Muscle of leg (tissue), 16 donors: ENCODE measurements at places on chromosomes 2 and 18. TPM values are rescaled to one million over a fixed set of nuclear protein-coding genes. Genes with fewer than 3 reads are reported as not detected.

The NEU4 gene
- total RNA-seq, result 6.7 TPM

The ARL4C gene
- total RNA-seq, result 1.8 TPM

The MAPRE3 gene
- total RNA-seq, result 7.8 TPM

The STARD6 gene
- 0.18 TPM for total RNA-seq

The NOSTRIN gene
- total RNA-seq, result 9.2 TPM

The GAD1 gene
- total RNA-seq, result 0.35 TPM

The ACTR2 gene
- 38.3 TPM for total RNA-seq

The FAM210A gene
- 28.8 TPM for total RNA-seq

GRCh38 chr18:59550174-59550516, 147.1 kb downstream of the CCBE1 start:
- no peak overlapping the region for H3K27ac ChIP-seq
- peaks cover 2% of the 10 kb centered on the region for H3K4me1 ChIP-seq
- DNase-seq, result peak; percentile 40

DNA sequence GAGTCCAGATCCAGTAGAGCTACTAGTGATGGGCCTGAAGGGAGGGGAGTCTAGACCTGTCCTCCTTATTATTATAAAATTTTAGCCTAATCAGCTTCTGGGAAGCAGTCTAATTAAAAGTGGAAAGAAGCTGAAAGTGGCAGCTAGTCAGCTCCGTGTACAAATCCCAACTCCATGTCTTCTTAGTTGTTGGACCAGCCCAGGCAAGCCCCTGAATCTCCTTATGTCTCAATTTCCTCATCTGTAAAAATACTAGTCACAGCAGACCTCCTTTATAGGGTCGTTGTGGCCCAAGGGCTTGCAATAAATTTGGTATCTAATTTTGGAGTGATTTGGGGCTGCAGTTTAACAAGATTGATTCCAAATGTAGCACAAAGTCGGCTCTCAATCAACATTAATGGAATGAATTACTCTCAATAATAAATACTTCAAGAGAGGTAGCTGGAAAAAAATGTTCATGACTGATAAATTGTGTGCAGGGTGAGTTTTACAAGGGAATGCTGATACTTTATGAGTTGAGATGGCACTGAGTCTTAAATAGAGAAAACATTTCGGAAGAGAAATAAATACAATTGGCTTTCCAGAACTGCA, 118.3 kb upstream of the NDUFV2 start:
- H3K27me3 ChIP-seq, result no peaks in the 10 kb centered on the region
- no peak overlapping the region for H3K27ac ChIP-seq
- H3K4me1 ChIP-seq, result peaks cover 12% of the 10 kb centered on the region
- H3K36me3 ChIP-seq, result no peaks in the 10 kb centered on the region
- no peak for DNase-seq
- no peak overlapping the region for H3K4me3 ChIP-seq

DNA sequence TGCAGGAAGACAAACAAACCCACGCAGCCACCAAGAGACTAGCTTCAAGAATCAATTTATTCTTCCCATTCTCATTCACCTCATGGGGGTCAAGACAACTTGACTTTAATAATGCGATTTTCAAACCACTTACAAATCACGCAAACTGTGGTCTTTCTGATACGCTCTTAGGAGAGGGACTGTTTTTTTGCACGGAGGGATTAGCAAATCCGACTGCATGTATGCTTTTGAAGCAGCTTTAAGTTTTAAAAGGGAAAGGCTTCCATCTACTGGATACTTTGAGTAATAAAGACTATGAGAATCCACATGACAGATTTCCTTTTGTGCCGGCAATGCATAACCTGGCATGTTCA, 322.9 kb upstream of the KCNJ3 start:
- H3K4me1 ChIP-seq, result no peaks in the 10 kb centered on the region
- DNase-seq, result peak; percentile 69
- H3K36me3 ChIP-seq, result no peaks in the 10 kb centered on the region
- no peaks in the 10 kb centered on the region for H3K27me3 ChIP-seq
- H3K4me3 ChIP-seq, result no peak overlapping the region

GRCh38 chr18:675307-675706, 17.9 kb downstream of the TYMS start:
- no peak overlapping the region for H3K4me3 ChIP-seq
- peaks cover 49% of the 10 kb centered on the region for H3K36me3 ChIP-seq
- no peak overlapping the region for H3K27ac ChIP-seq

DNA sequence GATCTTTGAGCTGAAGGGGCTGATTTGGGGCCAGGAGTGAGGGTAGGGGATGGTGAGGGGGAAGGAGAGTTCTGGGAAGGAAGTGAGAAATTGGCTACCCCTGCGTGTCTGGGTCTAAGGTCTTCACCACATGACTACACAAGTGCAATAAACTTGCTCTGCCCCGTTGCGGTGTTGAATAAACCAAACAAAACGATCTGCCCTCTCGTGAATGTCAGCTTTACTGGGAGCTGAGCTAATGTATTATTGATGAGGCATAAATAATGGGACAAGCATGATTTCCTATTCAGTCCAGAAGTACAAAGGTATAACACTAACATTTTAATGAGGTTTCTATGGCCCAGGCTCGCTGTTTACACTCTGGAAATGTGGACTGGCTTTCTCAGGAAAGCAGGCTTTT, 8.0 kb upstream of the CFAP221 start:
- no peaks in the 10 kb centered on the region for H3K4me1 ChIP-seq
- H3K27ac ChIP-seq, result no peak overlapping the region
- peaks cover 6% of the 10 kb centered on the region for H3K27me3 ChIP-seq
- no peak overlapping the region for H3K4me3 ChIP-seq
- no peaks in the 10 kb centered on the region for H3K36me3 ChIP-seq

DNA sequence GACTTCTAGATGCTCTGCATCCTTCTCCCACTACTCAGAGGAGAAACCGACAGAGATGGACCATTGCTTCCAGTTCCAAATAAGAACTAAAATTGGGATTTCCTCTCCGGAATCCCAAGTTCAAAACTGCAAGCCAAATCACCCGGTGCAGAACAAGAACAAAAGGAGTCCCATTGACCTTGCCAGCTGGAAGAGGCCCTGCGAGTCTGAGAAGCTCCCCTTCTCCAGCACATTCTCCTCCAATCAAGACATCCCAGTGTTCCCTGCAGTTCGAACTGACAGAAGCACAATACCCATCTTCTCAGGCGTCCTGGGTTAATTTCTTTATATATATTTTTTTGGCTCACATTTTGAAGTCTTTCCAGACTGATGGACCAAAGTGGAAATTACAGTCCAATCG, 195.3 kb upstream of the MEIS1 start:
- H3K27me3 ChIP-seq, result peaks cover 3% of the 10 kb centered on the region
- no peaks in the 10 kb centered on the region for H3K36me3 ChIP-seq
- H3K27ac ChIP-seq, result no peak overlapping the region
- no peak overlapping the region for H3K4me3 ChIP-seq
- peak; percentile 83 for DNase-seq

- H3K27ac ChIP-seq, result peak overlapping the region; percentile 97
- no peaks in the 10 kb centered on the region for H3K27me3 ChIP-seq
- no peak for DNase-seq
- peaks cover 13% of the 10 kb centered on the region for H3K4me1 ChIP-seq
- H3K4me3 ChIP-seq, result peak overlapping the region; percentile 89
Observed at GRCh38 chr2:27049422-27050280, 1.8 kb upstream of the AGBL5 start.

GRCh38 chr18:44482761-44483160, 197.9 kb upstream of the SETBP1 start:
- no peaks in the 10 kb centered on the region for H3K4me1 ChIP-seq
- H3K36me3 ChIP-seq, result no peaks in the 10 kb centered on the region
- H3K27me3 ChIP-seq, result no peaks in the 10 kb centered on the region
- H3K4me3 ChIP-seq, result no peak overlapping the region

- H3K27ac ChIP-seq, result no peak overlapping the region
- H3K4me1 ChIP-seq, result peaks cover 28% of the 10 kb centered on the region
- DNase-seq, result no peak
- no peaks in the 10 kb centered on the region for H3K27me3 ChIP-seq
Observed at GRCh38 chr2:237352279-237352845, 61.6 kb downstream of the COL6A3 start.

- no peak for DNase-seq
- H3K4me3 ChIP-seq, result no peak overlapping the region
- H3K4me1 ChIP-seq, result peaks cover 6% of the 10 kb centered on the region
- H3K27ac ChIP-seq, result no peak overlapping the region
Observed at GRCh38 chr2:64808092-64808491, 154.4 kb upstream of the SERTAD2 start.

DNA sequence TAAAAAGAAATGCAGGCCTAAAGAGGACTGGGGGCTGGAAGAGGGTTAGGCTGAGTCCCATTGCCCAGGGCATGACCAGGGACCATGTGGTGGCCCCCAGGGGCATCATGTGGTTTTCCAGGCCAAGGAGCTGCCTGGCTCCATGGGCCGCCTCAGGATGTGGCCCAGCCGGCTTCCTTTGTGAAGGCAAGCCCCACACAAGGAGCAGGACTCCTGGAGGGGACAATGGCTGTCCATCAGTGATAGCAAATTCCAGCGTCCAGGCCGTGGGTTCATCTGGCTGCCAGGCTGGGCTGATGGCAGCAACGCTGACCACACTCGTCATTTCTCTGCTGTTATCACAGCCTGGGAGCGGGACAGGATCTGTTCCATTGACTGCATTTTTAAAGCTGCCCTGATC, 82.5 kb downstream of the GBX2 start:
- H3K27ac ChIP-seq, result no peak overlapping the region
- no peaks in the 10 kb centered on the region for H3K36me3 ChIP-seq
- H3K4me1 ChIP-seq, result no peaks in the 10 kb centered on the region
- no peak overlapping the region for H3K4me3 ChIP-seq

DNA sequence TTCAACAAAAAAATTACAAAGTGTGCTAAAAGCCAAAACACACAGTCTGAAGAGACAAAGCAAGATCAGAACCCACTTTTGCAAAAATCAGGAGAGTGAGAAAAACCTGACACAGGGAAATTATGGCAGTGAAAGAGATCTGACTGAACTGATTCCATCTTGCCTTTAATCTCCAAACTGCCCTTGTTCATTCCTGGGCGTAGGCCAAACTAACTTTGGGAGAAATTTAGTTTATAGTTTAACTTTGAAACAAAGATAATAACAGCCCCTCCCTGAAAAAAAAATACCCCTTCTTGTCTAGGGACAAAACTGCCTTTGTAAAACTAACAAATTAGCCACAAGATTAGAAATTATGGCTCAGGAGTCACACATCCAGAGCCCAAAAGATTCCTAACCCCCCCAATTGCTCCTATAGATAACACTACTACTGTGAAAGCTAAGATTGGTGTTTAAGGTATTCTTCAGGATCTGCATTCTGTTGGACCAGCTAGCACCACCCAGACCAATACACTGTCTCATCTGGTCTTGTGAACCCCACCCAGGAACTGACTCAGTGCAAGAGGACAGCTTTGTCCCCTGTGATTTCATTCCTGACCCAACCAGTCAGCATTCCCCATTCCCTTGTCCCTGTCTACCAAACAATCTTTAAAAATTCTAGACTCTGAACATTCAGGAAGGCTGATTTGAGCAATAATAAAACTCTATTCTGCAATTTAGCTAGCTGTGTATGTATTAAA, 226.1 kb upstream of the SH3BP4 start:
- H3K27ac ChIP-seq, result no peak overlapping the region
- H3K27me3 ChIP-seq, result no peaks in the 10 kb centered on the region
- no peak overlapping the region for H3K4me3 ChIP-seq
- no peaks in the 10 kb centered on the region for H3K4me1 ChIP-seq
- no peak for DNase-seq

GRCh38 chr18:66346833-66347588, 256.9 kb downstream of the CDH19 start:
- no peak overlapping the region for H3K4me3 ChIP-seq
- peak; percentile 3 for DNase-seq
- H3K27me3 ChIP-seq, result no peaks in the 10 kb centered on the region
- H3K4me1 ChIP-seq, result no peaks in the 10 kb centered on the region
- H3K36me3 ChIP-seq, result no peaks in the 10 kb centered on the region

GRCh38 chr2:223654384-223654915, 52.3 kb upstream of the SCG2 start:
- H3K36me3 ChIP-seq, result no peaks in the 10 kb centered on the region
- H3K4me3 ChIP-seq, result no peak overlapping the region
- no peaks in the 10 kb centered on the region for H3K27me3 ChIP-seq
- no peak overlapping the region for H3K27ac ChIP-seq
- H3K4me1 ChIP-seq, result no peaks in the 10 kb centered on the region

DNA sequence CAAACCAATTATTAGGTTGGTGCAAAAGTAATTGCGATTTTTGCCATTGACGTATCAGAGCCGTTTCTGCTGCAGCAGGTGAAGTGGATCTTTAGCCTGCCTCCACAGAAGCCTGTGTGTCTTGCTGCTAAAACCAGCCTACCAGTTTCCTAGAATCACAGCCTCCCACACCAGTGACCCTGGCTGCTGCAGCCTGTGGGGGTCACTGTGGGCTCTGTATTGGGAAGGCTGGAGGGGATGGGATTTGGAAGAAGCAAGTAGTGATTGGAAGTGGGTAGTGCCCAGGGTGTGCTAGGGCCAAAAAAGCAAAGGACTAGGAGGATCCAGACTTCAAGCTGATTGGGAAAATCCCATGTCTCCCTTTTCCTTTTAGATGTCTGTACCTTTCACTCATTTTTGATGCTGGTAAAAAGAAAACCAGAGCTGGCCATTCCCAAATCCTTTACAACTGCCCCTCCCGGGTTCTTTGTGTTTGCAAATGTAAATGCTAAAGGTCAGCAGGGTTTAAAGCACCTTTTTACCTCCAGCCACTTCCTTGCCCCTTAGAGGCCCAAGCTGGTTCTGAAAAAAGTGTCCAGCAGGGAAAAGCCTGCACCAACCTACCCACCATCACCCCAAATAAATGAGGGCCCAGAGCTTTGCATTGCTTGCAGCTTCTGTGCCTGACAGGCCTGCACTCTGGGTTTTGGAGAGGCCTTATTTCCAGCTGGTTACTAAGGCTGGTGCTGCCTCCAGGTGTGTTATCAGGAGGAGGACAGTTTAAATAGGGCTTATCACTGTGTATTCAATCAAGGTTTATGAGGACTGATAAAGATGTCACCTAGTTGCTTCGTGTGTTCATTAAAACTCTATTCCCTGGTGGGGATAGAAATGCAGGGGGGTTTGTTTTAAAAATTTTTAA, 172.0 kb downstream of the MIB1 start:
- no peak overlapping the region for H3K27ac ChIP-seq
- H3K27me3 ChIP-seq, result no peaks in the 10 kb centered on the region
- no peaks in the 10 kb centered on the region for H3K36me3 ChIP-seq
- no peaks in the 10 kb centered on the region for H3K4me1 ChIP-seq

DNA sequence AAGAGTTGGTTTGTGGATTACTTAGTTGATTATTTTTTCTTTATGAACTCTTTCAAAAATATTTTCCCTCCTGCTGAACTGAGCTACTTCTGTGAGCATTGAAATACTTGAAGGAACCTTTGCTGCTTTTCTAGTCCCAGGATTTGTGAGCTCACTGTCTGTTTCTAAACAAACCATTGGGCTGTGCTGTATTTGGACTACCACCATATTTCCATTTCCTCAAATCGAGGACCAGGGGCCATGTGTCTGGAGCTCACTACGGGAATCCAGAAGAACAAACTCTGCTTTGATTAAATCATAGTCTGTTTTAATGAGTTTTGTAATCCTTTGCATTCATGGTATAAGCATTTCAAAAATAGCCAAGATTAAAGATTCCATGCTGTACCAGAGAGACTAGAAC, 1.3 kb downstream of the MRPL33 start:
- H3K4me1 ChIP-seq, result peaks cover 8% of the 10 kb centered on the region
- no peak overlapping the region for H3K4me3 ChIP-seq
- H3K27me3 ChIP-seq, result peaks cover 12% of the 10 kb centered on the region
- peaks cover 11% of the 10 kb centered on the region for H3K36me3 ChIP-seq
- H3K27ac ChIP-seq, result no peak overlapping the region
- no peak for DNase-seq
